ENCODE measurements at places on chromosomes 3 and 15.

- peak; percentile 47 for DNase-seq
These were observed 209.5 kb downstream of the MAGI1 start for GRCh38 chr3:65829228-65829627.

DNA sequence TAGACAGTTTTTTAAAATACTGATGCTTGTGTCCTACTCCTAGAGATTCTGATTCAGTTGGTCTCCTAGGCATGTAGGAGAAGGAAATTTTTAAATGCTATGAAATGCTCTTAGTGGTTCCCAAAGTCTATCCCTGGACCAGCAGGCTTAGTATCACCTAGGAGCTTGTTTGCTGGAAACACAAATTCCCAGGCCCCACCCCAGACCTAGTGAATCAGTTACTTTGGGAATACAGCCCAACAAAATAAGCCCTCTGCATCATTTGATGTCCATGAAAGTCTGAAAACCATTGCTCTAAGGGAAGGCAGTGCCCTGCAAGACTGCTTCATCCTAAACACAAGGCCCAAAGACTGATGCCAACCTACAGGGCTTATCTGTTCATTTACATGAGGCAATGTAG lies 36.3 kb downstream of the CCNL1 start:
- peak; percentile 61 for DNase-seq

- no peak for DNase-seq
These were observed 843 bp downstream of the ATG7 start for GRCh38 chr3:11272906-11273574.

DNA sequence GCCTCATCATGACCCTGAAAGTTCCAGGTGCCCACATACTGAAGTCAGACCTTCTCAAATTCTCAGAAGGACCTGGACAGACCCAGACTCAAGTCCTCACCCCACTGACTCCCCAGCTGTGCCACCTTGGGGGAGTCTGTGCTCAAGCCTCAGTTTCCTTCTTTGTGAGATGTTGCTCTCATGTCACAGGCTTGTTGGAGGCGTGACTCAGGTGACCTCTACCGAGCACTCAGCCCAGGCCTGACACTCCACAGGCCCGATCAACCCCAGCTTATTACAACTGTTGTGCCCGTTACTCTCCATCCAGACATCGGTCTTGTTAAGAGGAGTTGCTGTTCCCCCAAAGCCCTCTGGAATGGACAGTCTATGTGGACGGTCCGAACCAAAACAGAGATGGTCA lies 276.1 kb upstream of the LYSMD4 start:
- DNase-seq, result no peak

DNA sequence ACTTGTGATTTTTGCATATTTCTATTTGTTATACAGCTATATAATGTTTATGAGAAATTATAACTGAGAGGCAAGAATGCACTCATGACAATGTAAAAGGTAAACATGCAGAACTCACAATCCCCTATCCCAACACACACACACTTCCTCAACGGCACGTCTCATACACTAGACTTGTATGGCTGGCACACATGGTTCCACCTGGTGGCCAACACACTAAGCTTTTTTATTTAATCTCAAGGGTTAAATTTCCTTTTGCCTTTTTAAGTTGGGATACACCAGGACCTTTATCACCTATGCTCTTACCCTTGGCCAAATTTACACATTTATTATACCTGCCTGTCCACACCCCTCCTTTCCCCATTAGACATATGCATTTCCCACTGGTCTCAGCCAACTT lies 88.6 kb upstream of the PSMD6 start:
- no peak for DNase-seq

DNA sequence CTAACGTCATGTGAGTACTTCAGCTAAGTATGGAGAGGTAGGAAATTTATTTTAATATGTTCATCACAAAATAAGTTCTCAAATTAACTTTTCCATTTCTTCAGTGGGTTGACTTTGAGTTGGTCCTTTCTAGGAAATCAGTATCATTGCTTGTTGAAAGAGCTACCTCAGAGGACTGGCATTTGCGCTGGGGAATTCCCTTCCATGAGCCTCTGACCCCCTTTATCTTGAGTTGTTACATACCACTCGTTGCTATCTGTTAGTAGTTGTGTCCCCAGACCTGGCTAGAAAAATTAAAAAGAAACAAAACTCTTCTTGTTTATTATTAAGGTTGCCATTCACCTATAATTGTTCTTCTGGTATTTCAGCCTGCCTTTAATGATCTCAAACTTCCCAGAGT lies 96.8 kb upstream of the ROBO2 start:
- DNase-seq, result peak; percentile 17

- DNase-seq, result no peak
These were observed 229.9 kb downstream of the SV2B start for GRCh38 chr15:91329914-91330313.

DNA sequence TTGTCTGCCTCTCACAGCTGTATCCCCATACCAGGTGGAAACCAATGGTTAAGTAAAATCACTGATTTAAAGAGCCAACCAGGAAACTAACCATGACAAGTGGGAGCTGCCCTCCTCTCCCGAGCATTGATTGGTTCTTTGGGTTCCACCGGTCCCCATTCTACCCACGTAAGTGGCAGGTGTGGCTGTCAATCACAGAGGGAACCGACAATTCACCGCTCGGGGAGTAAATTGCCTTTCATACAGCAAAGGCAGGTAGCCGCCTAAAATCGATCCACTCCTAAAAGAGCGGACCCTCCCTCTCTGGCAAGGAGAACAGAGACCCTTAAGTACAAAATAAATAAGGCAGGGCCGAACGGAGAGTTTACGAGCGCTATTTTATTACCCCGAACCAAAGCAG lies 1.2 kb downstream of the ERC2 start:
- peak; percentile 63 for DNase-seq

DNA sequence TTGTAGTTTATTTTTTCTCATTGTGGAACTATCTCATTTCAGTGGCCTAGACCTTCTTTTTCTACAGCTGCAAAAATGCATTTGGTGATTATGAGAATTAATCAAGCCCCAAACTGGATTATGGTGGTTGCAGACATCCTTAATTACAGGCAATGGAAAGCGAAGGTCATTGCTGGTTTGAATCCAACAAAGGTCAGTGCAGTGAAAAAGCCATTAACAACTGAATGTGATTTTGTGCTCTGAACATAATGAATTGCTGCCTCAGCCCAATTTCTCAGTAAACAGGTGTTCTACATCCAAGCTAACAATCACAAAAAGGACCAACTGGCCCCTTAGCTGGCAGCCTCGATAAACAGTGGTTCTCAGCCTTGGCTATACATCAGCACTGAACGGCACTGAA lies 260.1 kb upstream of the DPPA4 start:
- DNase-seq, result no peak

DNA sequence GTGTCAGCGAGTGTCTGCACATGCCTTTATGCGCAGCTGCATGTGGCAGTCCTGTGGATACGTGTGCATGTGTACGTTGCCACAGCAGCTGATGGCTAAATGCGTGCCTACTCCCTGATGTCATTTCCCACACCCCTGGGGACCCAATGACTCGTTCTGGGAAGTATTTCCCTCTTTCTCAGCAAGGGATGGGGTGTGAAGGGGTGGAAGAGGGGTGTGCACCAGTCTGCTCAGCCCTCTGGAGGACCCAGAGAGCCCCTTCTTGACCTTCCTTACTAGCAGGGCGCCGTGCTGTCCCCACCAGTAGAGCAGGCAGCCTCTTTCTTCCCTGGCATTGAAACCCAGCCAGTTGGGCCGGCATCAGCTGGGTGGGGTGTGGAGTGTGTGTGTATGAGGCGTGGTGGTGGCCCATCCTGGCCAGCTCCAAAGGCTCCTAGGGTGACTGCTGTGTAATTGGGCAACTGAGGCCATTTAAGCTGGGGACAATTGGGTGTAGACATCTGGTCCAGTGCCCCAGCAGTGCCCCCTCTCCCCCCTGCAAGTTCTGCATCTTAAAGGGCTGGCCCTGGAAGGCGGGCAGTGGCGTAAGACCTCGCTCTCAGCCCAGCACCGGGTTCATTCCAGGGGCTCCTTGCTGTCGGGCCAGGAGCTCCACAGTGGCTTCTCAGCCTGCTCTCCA lies 19.2 kb downstream of the SNX33 start:
- peak; percentile 99 for DNase-seq

- DNase-seq, result no peak
These were observed 495.8 kb downstream of the NTRK3 start for GRCh38 chr15:87760547-87761314.

- DNase-seq, result no peak
These were observed 526.4 kb upstream of the DPPA4 start for GRCh38 chr3:109863701-109864100.

DNA sequence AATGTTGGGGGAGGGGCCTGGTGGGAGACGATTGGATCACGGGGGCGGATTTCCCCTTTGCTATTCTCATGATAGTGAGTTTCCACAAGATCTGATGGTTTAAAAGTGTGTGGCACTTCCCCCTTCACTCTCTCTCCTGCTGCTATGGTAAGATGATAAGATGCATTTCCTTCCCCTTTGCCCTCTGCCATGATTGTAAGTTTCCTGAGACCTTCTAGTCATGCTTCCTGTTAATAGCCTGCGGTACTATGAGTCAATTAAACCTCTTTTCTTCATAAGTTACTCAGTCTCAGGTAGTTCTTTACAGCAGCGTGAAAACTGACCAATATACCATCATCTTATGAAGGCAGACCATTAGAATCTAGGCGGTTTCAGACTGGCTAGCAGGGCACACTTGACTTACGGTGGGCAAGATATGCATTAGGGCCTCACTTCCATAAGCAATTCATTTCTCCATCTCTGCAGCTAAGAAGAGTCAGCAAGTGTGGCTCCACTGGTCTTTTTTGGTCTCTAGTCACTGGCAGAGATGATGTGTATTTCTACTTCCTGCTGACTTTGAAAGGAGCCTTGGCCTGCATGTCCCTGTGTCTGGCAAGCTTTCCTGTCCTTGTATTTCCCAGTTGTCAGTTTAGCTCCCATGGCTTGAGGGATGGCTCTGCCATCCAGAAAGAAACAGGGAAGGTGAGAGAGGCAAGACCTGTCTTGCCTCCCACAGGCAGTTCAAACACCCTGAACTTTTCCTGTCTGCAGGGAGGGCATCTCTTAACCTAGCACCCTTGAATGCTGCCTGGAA lies 109.0 kb upstream of the ADAMTS9 start:
- no peak for DNase-seq

DNA sequence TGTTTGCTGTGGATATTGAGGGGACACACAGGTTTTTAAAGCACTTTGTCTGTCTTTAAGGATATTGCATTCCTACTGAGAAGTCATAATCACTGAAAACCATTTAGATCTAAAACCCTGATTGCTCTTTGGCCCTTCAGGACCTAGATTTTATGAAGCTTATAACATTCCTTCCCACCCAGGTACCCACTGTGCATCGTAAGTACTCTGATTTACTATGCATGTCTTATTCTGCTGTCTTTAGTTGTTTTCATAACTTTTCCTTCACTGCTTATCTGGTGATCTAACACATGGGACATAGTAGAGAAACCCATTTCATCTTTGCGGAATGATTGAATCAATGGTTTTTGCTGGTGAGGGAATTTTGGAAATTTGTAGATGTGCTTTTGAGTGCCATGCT lies 247.0 kb upstream of the RARB start:
- DNase-seq, result no peak

GRCh38 chr3:14859880-14860279 lies 41.1 kb downstream of the FGD5 start:
- no peak for DNase-seq

DNA sequence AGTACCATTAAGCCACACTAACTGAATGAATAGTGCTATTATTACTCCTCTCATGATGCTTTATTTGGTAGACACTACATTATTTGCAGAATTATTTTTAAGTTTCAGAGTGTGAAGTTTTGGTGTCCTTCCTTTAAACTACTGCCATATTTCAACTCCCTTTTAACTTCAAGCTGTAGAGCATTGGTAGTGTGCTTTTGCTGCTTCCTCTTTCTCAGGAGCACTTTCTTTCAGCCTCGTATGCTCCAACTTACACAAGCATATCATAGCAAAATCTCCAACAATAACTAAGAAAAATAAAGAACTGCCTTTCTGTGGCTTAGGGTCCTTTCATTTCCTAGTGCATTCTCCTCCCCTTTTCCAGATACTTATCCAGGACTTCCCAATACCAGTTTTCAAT lies 476.4 kb upstream of the AGTR1 start:
- no peak for DNase-seq

GRCh38 chr15:38996111-38996631 lies 431.6 kb upstream of the RASGRP1 start:
- peak; percentile 85 for DNase-seq

- no peak for DNase-seq
These were observed 121.3 kb downstream of the RPLP1 start for GRCh38 chr15:69573815-69574475.

DNA sequence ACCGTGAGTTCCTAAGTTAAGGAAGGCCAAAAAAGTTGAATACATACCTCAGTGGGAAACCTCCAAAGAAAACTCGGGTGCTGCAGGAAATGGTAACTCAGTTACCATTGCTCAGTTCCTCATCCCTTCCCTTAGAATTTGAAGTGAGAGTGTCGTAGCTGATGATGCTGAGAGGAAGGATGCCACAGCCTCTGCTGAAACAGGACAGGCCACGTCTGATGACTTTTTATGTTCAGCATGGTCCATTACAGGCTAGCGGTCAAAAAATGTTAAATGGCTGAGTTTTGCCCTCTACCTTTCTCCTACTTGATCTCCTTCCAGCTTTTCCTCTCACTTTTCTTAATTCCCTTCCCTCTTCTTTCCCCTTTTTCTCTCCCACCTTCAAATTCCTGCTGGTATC lies 135.5 kb downstream of the GHSR start:
- DNase-seq, result no peak

DNA sequence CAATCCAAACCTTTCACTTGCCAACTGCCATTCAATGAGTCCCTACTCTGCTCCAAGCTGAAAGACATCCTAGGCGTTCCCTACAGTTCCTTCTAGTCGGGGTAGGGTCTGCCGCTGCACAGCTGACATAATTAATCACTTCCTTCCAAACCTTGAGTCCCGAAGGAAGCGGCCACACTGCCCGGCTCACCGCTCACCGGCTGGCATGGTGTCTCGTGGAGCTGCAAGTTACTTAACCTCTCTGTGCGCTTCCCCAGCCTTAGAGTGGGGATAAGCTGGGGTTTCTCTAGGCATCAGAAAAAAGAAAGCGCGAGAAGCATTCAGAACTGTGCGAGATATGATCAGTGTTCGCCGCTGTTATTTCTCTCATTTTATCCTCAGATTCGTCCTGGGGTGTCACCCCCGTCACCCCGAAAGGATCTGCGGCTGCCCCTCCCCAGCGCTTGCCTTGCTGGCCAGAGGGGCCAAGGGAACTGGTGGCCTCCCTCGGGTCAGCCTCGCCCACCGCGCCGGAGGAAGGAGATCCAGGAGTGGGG lies 748 bp downstream of the MRPS25 start:
- peak; percentile 24 for DNase-seq

- DNase-seq, result peak; percentile 5
These were observed 199.7 kb downstream of the CHL1 start for GRCh38 chr3:396293-396692.

GRCh38 chr3:16478516-16478915 lies 35.0 kb downstream of the RFTN1 start:
- DNase-seq, result peak; percentile 55

GRCh38 chr15:45199136-45199810 lies 11.5 kb upstream of the SHF start:
- peak; percentile 26 for DNase-seq

- no peak for DNase-seq
These were observed 1.3 kb upstream of the BTLA start for GRCh38 chr3:112500621-112501020.
